Nucleus accumbens (tissue), 56 donors: ENCODE measurements at places on chromosomes 5 and 9.

DNA sequence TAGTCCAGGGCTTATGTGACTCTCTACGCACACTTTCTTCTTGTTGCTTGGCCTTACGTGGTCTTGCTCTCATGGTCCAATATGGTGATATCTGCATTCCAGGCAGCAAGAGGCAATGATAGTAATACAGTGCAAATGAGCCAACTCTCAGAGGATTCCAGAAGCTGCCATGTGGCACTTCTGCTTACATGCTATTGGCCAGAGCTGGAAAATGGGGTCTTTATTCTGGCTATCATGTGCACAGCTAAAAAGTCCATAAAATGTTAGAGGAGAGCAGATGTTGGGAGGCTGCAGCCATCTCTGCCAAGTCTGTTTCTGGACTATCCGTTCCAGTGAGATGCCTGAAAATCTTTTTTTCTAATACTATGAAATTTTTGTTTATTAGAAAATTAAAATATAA lies 2.9 kb upstream of the SEPTIN8 start:
- DNase-seq = peak; percentile 58

DNA sequence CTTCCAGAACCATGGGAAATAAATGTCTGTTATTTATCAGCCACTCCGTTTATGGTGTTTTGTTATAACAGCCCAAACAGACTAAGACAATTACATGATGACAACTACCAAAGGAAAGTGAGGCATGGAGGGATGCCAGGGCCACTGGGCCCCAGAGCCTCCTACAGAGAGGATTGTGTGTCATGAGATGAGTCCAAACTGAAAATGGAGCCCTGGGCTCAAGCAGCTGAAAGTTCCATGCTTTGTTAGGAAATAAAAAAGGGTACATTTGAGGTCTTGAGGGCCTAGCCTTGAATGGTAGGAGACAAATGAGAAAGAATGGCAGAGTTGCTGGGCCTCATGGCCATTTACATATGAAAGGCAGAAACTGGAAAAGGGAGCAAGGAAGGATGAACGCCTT lies 586.5 kb downstream of the CETN3 start:
- no peak for DNase-seq

DNA sequence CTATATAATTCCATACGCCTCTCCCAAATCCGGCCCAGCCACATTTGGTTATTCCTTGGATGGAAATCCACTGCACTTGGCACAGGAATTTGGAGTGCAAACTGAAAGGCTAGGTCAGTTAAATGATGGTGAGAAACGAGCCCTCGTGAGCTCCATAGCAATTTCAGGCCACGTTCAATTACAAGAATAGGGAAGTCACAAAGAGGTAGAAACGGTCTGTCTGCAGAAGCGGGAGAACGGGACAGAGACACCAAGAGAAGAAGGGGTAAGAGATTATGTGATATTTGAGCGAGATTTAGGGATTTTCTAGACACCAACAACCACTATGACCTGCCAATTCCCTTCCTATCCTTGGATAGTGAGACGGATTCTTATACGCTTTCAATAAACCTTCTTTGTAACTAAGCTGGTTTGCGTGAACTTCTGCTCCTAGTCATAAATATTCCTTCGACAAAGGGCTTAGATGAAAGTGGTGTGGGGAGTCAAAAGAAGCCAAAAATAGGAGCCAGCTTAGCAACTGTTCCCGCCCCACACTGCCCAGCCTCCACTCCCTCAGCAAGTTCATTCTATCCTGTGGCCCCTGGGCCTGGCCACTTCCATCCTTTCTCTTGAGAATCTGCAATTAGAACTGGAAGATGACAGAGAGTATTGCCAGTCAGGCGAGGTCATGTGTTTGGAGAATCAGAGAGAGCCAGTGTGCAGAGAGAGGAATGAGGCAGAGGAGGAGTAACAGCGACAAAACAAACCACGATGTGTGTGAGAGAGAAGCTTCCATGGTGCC lies 118.4 kb downstream of the ZNF608 start:
- no peak for DNase-seq

GRCh38 chr9:108021096-108021710 lies 531.6 kb upstream of the KLF4 start:
- DNase-seq = no peak

- no peak for DNase-seq
Observed at GRCh38 chr5:151002250-151002649, 18.1 kb upstream of the GPX3 start.

GRCh38 chr5:85647349-85648127 lies 970.2 kb upstream of the COX7C start:
- no peak for DNase-seq

DNA sequence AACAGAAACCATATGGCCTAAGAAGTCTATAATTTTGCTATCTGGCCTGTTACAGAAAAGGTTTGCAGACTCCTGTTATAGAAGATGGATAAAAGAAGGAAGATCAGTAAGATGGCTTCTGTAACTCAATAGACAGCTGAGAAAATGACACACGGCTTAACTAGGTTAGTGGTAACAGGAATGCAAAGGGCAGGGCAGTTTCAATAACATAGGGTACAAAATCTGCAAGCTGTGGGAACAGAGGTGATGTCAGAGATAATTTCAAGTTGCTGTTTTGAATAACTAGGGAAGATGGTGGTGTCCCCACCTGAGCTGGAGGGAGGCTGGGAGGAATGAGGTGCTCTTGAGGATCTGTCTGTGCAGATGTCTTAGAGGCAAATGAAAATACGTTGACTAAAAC lies 106.5 kb downstream of the GLIS3 start:
- DNase-seq = no peak

GRCh38 chr9:118594428-118594827 lies 774.8 kb downstream of the BRINP1 start:
- no peak for DNase-seq

DNA sequence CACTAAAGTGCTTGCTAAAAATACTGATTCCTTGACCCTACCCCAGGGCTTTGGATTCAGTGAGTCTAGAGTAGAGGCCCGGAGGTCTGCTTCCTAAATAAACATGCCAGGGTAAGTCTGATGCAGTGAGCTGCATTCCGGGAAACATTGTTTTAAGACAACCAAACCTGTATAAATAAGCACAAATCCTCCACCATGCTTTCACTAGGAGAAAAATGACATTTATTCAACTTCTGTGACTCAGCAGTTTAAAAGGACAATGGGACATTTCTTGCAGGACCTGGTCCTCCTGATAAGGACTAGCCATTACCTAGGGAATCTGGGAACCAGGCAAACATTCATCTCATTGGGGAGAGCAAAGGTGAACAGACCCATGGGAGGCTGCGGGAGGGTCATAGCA lies 335.3 kb downstream of the MLLT3 start:
- no peak for DNase-seq

- no peak for DNase-seq
Observed at GRCh38 chr5:94932259-94932658, 313.8 kb downstream of the SLF1 start.

DNA sequence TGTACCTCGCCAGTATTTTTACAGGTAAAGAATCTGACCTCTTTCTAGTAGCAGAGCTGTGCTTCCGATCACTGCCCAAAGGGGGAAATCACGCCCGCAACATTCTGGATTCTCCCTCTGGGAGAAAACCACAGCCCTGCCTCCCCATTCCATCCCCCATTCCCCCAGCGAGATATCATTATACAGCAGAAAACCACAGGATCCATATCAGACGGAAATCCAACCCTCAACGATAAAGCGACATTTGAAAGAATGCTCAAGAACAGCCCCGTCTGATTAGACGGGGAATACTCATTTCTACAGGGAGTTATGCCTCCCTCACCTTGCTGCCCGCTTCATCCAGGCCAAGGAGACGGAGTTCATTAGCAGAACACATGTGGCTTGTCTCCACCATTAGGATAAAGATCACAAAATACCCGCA lies 172.8 kb downstream of the COL23A1 start:
- no peak for DNase-seq

GRCh38 chr9:14146201-14146874 lies 167.6 kb downstream of the NFIB start:
- DNase-seq = no peak

- DNase-seq = no peak
Observed at GRCh38 chr9:98380065-98380681, 124.7 kb upstream of the TBC1D2 start.

- no peak for DNase-seq
Observed at GRCh38 chr5:13580058-13580457, 364.4 kb downstream of the DNAH5 start.

DNA sequence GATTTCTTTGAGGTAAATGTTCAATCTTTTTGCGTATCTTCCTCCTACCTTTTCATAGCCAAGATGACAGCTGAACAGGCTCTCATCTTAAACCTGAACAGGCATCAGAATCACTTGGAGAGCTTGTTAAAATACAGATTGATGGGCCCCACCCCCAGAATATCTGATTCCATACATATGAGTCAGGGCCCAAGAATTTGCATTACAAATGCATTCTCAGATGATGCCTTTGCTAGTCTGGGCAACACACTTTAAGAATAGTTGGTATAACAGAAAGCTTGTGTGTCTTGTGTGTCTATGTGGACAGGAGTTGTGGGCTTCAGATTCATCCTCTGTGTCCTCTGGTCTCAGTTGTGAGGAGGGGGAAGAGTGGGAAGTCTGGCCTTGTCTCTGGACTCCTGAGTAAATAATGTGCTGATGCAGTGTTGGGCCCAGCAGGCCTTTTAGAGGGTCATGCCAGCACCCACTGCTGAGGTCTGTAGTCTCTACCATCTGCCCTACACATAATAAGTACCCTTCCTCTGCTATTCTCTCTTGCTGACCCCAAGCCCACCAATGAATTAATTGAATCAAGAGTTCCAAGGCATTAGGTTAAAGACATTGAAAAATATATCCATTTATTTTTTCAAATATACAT lies 43.1 kb downstream of the PTCD2 start:
- DNase-seq = no peak

DNA sequence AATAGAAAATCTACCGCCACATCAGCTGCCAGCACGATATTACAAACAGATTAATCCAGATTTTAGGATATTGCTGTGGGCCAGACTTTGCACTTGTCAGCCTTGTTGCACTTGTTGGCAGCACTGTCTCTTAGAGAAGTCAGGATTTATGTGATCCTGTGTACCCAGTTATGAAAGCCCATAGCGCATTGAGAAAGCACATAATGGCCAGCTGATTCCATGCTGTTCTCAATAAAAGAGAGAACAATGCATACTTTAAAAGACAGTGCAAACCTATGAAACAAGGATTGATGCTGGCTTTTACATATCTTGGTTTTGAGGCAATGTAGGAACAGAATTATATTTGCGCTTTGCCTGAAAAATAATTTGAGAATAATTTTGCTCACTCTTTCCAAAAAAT lies 140.8 kb downstream of the CEP120 start:
- DNase-seq = no peak

- DNase-seq = no peak
Observed at GRCh38 chr5:64939772-64940510, 171.2 kb downstream of the CWC27 start.

- no peak for DNase-seq
Observed at GRCh38 chr9:14926941-14927624, 16.9 kb upstream of the FREM1 start.

DNA sequence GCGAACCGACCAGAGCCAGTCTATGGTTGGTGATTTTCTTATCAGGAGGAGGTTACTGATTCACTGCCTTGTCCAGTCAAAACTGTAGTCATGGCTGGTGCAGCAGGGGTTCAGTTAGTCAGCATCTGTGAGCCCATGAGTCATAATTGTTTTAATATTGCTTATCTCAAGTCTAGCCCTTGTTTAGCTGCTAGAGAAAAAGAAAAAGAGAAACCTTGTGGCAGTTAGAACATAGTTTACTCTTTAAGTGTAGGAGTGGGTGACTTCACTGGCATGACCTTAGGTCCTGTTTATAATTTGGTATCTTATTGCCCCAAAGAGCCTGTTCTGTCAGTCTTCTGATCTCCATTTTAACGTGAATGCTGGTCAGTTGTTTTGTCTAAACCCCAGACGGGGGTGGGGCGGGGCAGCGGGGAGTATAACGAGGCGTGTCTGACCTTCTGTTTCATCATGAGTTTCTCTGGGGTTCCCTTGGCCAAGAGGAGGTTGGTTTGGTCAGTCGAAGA lies 76.9 kb upstream of the NFIL3 start:
- no peak for DNase-seq

DNA sequence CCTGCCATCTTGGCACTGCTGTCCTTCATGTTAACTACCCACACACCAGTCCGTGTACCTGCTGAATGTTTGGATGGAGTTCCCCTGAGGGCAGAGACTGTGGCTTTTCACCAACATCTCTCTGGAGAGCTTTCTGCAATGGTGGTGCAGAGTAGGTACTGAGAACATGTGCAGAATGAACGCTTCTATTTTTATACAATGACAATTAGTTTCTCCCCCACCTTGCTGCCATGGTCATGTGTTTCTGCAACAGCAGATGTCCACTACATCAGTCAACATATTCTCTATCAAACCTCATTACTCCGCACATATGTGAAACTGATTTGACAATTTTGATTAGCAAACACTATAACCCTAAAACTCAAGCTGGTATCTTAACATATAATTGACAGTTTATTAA lies 14.5 kb downstream of the PTCH1 start:
- no peak for DNase-seq

GRCh38 chr5:138149530-138149929 lies 10.3 kb upstream of the NME5 start:
- no peak for DNase-seq

- DNase-seq = no peak
Observed at GRCh38 chr5:53430618-53431252, 49.7 kb upstream of the FST start.

- no peak for DNase-seq
Observed at GRCh38 chr5:109191153-109191558, 218.6 kb downstream of the PJA2 start.
